Astrocyte (in vitro differentiated cells and primary cell): ENCODE measurements at places on chromosomes 1 and 21. TPM values are rescaled to one million over a fixed set of nuclear protein-coding genes. Genes with fewer than 3 reads are reported as not detected.

DNA sequence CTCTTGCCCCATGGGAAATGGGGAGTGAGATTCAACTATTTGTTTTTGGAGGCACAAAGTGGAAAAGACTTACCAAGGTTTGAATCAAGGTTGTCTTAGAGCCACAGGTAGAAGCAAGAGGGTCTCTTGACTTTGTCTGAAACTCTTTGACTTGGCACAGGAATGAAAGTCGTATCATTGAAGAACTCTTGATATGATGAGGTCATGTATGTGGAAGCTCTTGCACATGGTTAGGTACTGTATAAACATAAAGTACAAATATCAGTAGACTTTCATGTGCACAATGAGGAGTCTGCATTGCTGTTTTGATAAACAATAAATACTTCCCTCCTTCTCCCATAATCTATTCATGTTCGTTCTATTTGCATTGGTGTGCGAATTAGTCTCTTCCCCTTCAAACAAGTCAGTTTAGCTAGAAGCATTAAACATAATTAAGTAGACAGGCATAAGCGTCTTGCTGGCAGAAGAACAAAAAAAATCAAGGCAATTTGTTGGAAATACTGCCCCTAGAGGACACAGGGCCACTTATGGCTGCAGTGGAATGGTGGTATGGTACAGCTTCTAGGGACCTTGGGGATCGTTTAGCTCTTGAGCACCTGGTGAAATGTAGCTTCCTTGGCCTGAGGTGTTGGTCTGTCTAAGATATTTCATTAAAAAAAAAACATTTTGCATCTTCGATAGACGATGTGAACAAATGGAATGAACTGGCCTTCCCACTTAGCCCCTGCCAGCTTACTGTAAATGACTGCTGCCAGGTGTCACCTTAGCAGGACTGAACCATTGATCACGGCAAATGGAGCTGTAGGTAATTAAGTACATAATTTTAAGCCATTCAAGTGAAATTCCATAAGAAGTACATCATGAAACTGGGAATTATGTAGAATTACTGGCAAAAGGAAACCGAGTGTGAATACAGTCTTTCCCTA lies 218.0 kb upstream of the GALNT2 start:
- H3K4me3 ChIP-seq = no peak overlapping the region
- peaks cover 3% of the 10 kb centered on the region for H3K27me3 ChIP-seq
- DNase-seq = no peak
- no peaks in the 10 kb centered on the region for H3K4me1 ChIP-seq
- H3K27ac ChIP-seq = no peak overlapping the region

GRCh38 chr1:147384804-147385203 lies 142.3 kb downstream of the CHD1L start:
- no peaks in the 10 kb centered on the region for H3K27me3 ChIP-seq
- no peak overlapping the region for H3K27ac ChIP-seq
- H3K36me3 ChIP-seq = no peaks in the 10 kb centered on the region

- H3K27ac ChIP-seq = no peak overlapping the region
- no peak overlapping the region for H3K4me3 ChIP-seq
- peaks cover 4% of the 10 kb centered on the region for H3K27me3 ChIP-seq
- DNase-seq = no peak
- H3K36me3 ChIP-seq = no peaks in the 10 kb centered on the region
- no peaks in the 10 kb centered on the region for H3K4me1 ChIP-seq
Measured at GRCh38 chr1:982765-983436, 1.0 kb upstream of the PERM1 start.

- DNase-seq = no peak
- H3K4me3 ChIP-seq = no peak overlapping the region
- no peaks in the 10 kb centered on the region for H3K27me3 ChIP-seq
- H3K4me1 ChIP-seq = no peaks in the 10 kb centered on the region
Measured at GRCh38 chr1:114627107-114627506, 42.7 kb downstream of the DENND2C start.

GRCh38 chr1:119773711-119774241 lies 5.1 kb upstream of the HMGCS2 start:
- no peak overlapping the region for H3K4me3 ChIP-seq
- peaks cover 12% of the 10 kb centered on the region for H3K27me3 ChIP-seq
- no peak overlapping the region for H3K27ac ChIP-seq
- DNase-seq = peak; percentile 27

DNA sequence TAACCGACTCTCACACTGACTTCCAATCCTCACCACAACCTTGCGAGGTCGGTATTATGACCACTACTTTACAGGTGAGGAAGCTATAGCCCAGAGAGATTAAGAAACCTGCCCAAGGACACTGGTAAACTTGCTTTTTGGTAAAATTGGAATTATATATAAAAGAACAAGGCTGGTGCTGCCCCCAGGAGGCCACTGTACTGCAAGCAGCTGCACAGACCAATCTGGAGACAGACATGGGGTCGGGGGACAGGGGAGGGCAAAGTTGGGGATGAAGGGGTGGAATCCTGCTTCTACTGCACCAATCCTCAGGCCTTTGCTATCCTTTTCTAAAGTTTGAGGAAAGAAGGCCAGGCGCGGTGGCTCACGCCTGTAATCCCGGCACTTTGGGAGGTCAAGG lies 280.8 kb downstream of the SPATA17 start:
- H3K4me3 ChIP-seq = no peak overlapping the region
- H3K4me1 ChIP-seq = no peaks in the 10 kb centered on the region
- no peaks in the 10 kb centered on the region for H3K27me3 ChIP-seq
- H3K27ac ChIP-seq = no peak overlapping the region
- no peaks in the 10 kb centered on the region for H3K36me3 ChIP-seq

- no peaks in the 10 kb centered on the region for H3K27me3 ChIP-seq
- no peak for DNase-seq
- H3K4me1 ChIP-seq = no peaks in the 10 kb centered on the region
- no peak overlapping the region for H3K4me3 ChIP-seq
Measured at GRCh38 chr1:151294742-151295462, 12.8 kb downstream of the ZNF687 start.

DNA sequence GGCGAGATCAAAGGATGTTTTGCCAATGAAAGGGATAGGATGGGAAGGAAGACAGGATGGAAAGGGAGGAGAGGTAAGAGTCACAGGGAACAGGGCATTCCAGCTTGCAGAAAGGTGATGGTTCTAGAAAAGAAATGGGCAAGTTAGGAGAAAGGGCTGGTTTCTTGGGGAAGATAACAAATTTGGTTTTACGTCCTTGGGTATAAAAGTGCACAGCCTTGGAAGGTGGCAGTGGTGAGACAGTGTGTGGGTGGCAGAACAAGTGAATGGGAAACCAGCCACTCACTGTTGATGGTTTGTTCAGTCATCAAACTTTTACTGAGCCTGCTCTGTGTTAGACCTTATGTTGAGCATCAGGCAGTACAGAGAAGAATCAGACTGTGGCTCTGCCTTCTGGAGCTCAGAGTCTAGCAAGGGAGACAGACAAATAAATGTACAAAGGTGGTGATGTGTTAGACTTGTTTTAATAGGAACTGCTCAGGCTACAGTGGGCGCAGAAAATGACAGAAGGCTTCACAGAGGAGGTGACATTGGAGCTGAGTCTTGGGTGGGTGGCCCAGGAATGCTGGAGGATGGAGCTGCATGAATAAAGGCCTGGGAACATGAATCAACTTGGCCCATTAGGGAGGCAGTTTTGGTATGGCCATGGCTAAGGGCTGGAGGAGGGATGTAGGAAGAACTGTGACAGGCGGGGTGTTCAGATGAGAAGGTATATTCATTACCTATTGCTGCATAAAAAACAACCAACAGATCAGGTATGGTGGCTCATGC lies 76.3 kb downstream of the EPHB2 start:
- no peak overlapping the region for H3K27ac ChIP-seq
- peaks cover 32% of the 10 kb centered on the region for H3K4me1 ChIP-seq
- DNase-seq = no peak
- H3K4me3 ChIP-seq = no peak overlapping the region
- H3K27me3 ChIP-seq = no peaks in the 10 kb centered on the region

- DNase-seq = no peak
- no peaks in the 10 kb centered on the region for H3K27me3 ChIP-seq
- H3K27ac ChIP-seq = no peak overlapping the region
- H3K4me1 ChIP-seq = no peaks in the 10 kb centered on the region
Measured at GRCh38 chr1:178733972-178734371, 8.9 kb downstream of the RALGPS2 start.

DNA sequence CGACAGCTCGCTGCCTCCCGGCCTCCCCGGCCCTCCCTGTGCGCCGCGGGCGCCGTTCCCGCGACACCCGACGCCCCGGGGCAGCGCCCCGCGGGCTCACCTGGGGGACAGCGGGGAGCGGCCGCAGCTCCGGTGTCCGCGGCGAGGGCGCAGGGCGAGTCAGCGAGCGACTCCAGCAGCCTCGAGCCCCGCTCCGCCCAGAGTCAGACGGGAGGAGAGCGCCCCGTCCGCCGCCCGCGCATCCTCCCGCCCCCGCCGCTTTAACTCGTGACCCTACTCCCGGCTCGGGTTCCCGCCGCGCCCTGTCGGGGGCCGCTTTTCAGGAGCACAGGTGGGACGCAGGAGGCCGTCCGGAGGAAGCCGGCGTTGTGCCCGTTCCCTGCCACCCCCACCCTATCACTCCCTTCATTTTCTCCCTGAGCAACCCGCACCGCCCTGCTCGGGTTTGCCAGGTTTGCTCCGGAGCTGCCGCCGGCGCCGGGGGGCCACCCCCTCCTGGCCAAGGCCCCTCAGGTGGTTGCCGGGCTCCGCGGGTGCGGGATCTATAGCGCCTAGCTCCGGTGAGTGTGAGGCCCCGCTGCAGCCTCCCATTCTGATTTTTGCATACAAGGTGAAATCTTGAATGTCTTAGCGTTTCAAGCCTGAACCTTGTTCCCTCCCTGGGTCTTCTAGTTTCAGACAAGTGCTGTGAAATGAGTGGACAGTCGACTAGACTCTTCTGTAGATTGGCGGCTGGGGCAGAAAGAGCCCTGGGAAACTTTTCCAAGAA lies at the start of gene MCOLN3:
MCOLN3 (minus strand) TSS at position 205 of the 769 bp plus-strand sequence. CDS start 3,140 bp downstream, outside the sequence.
- H3K4me1 ChIP-seq = no peaks in the 10 kb centered on the region
- no peaks in the 10 kb centered on the region for H3K36me3 ChIP-seq
- H3K27ac ChIP-seq = no peak within 1 kb of the TSS
- H3K4me3 ChIP-seq = peak within 1 kb of the TSS; percentile 43
- H3K27me3 ChIP-seq = peaks cover 64% of the 10 kb centered on the region

- no peaks in the 10 kb centered on the region for H3K4me1 ChIP-seq
- H3K4me3 ChIP-seq = no peak overlapping the region
- no peak overlapping the region for H3K27ac ChIP-seq
- DNase-seq = no peak
Measured at GRCh38 chr1:17654519-17654918, 100.6 kb upstream of the ACTL8 start.

DNA sequence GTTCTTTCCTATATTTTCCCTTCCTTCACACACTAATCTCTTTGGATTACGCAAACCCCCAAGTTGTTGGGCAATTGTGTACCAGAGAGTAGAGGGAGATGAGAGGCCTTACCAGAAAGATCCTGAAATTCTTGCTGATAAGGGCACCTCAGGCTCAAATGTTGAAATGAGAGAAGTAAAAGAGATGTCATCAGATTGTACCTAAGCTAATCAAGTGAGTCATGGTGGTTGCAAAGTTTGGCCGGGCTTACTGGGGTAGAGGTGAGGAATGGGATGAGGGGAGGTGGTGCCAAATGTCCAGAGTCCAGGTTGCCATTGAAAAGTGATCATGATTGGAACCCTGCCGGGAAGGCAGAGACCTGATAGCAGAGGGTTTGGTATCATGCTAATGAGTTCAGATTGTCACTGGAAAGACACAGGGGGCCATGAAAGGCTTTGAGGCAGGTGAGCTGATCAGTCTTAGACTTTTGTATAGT lies 43.1 kb downstream of the OPTC start:
- H3K4me1 ChIP-seq = peaks cover 19% of the 10 kb centered on the region
- DNase-seq = peak; percentile 76
- H3K4me3 ChIP-seq = no peak overlapping the region

GRCh38 chr1:175865041-175865766 lies 121.8 kb upstream of the TNR start:
- H3K27ac ChIP-seq = no peak overlapping the region
- H3K4me3 ChIP-seq = no peak overlapping the region
- no peaks in the 10 kb centered on the region for H3K27me3 ChIP-seq

- no peaks in the 10 kb centered on the region for H3K36me3 ChIP-seq
- H3K27ac ChIP-seq = no peak overlapping the region
- H3K4me1 ChIP-seq = peaks cover 11% of the 10 kb centered on the region
- no peaks in the 10 kb centered on the region for H3K27me3 ChIP-seq
- no peak overlapping the region for H3K4me3 ChIP-seq
Measured at GRCh38 chr1:100988121-100988520, 37.5 kb downstream of the DPH5 start.

DNA sequence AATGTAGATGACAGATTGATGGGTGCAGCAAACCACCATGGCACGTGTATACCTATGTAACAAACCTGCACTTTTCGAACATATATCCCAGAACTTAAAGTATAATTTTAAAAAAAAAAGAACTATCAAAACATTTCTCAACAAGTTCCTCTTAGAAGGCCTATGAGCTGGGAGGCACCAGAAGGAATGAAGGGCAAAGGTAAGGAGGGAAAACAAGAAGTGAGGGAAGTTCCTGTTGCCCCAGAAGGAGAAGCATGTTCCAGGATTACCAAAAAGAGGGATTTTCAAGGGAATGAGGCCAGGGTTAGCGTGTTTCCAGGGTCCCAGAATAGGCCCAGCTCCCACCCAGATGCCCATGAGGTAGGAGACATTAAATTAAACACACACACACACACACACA lies 361.0 kb downstream of the SETD4 start:
- H3K36me3 ChIP-seq = no peaks in the 10 kb centered on the region
- H3K4me1 ChIP-seq = peaks cover 5% of the 10 kb centered on the region
- H3K27me3 ChIP-seq = peaks cover 3% of the 10 kb centered on the region

- peaks cover 6% of the 10 kb centered on the region for H3K4me1 ChIP-seq
- no peaks in the 10 kb centered on the region for H3K27me3 ChIP-seq
- no peaks in the 10 kb centered on the region for H3K36me3 ChIP-seq
- DNase-seq = no peak
Measured at GRCh38 chr1:109265741-109266330, 16.5 kb downstream of the CELSR2 start.

The KRTAP12-2 gene
- not detected in 2 replicates for total RNA-seq

The METTL18 gene
- 3.9 and 4.1 TPM in 2 replicates for total RNA-seq

The RIMS3 gene
- total RNA-seq = 4.3 and 4.9 TPM in 2 replicates

The ITGB2 gene
- total RNA-seq = 0.61 TPM in 1 of 2 replicates, not detected in the other

The OPRD1 gene
- 0.79 and 1.2 TPM in 2 replicates for total RNA-seq

The ATP6V1G3 gene
- total RNA-seq = not detected in 2 replicates

The MAP10 gene
- total RNA-seq = 2.1 and 2.5 TPM in 2 replicates

The VWA5B1 gene
- not detected in 2 replicates for total RNA-seq

The NTRK1 gene
- 0.10 and 0.27 TPM in 2 replicates for total RNA-seq

The SPRR2A gene
- not detected in 2 replicates for total RNA-seq

The SPRR2E gene
- total RNA-seq = not detected in 2 replicates

The GABRD gene
- total RNA-seq = not detected in 2 replicates

The TSPAN1 gene
- 1.7 and 2.2 TPM in 2 replicates for total RNA-seq
